Esophagus muscularis mucosa (tissue), 4 donors: ENCODE measurements at places on chromosomes 11 and 22. TPM values are rescaled to one million over a fixed set of nuclear protein-coding genes. Genes with fewer than 3 reads are reported as not detected.

TRIM51 gene
- total RNA-seq = not detected

ZNF280B gene
- total RNA-seq = 0.33 TPM

MS4A6E gene
- total RNA-seq = not detected

PRR5 gene
- total RNA-seq = 14.9 TPM

SLC22A6 gene
- total RNA-seq = not detected

BEST1 gene
- 2.2 TPM for total RNA-seq

NUP160 gene
- total RNA-seq = 18.4 TPM

NEFH gene
- 1.2 TPM for total RNA-seq

EIF3F gene
- 181 TPM for total RNA-seq

OLFML1 gene
- total RNA-seq = 7.5 TPM

MYRF gene
- total RNA-seq = 0.71 TPM

TRABD gene
- total RNA-seq = 31.0 TPM
